Activated naive CD4-positive, alpha-beta T cell (primary cell): ENCODE measurements at places on chromosomes 2 and 18.

GRCh38 chr2:196839574-196839973 lies 30.4 kb upstream of the C2orf66 start:
- no peak for DNase-seq

DNA sequence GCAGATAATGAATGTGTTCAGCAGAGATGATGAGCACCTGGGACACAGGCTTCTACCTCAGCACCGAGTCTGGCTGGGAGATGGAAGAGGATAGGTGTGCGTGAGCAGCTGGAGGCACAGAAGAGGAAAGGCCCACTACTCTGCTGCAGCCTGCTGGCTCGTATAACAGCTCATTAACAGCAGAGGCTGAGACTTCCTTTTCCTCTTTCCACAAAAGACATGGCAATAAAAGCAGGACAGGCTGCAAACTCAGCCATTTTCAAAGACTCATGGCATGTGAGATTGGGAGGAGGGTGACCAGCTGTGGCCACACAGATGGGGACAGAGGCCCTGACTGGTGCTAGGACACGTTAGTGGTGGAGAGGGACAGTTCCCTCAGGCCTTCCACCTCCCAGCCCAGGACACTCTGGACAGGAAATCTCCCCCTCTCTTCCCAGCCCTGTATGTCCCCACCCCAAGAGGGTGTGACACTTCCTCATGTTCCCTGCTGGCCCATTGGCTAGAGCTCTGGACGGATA lies 60.3 kb downstream of the CACNB4 start:
- no peak for DNase-seq

DNA sequence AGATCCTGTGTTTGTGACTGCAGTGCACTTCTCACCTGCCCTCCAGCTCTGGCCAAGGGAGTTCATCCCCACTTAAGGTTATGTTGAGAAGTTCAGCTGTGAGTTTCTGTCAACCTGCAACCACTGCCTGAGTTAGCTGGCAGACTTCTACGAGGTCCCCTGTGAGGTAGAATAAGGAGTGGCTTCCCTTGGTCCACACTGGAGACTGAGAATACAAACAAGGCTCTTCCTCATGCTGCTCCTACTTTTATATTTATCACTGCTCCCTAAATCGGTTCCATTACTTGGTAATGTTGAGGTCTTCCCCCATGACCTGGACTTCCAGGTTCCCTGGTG lies 353.2 kb upstream of the CWC22 start:
- no peak for DNase-seq

DNA sequence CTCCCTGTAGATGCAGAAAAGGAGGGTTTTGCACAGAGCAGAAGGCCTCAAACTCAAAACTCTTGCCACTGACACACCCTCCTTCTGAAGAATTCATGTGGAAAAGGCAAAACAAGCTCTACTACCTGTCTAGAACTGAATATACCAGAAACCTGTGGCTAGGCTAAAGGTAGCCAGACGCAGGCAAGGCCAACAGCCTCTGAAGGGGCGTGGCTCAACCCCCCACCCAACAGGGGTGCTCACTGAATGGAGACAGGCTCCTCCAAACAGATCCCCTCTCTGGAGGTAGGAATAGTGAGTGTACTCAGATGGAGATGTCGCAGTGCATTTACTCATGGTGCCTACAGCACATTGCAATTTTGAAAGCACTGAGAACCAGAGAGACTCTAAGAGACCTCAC lies 3.0 kb upstream of the STK17B start:
- DNase-seq: no peak

- no peak for DNase-seq
Observed at GRCh38 chr2:24930768-24931167, 10.7 kb upstream of the ADCY3 start.
